Activated B cell treated with CpG ODN at 0.5 μM for 24 hours (primary cell): ENCODE measurements at places on chromosomes 16 and 17.

DNA sequence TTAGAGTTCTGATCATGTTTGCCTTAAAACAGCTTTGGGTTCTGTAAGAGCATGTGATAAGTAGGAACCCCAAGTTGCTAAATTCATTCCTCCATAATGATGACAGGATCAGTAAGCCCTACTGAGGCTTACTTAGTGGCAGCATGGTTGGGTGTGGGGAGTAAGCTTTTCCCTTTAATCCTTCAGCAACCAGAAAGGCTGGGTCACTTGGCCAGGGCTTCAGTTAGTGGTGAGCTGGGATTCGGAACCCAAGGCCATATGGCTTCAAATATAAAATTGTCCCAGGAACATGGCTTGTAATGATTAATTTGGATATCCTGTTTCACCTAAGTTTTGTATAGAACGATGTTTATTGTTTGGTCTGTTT lies 850 bp downstream of the GINS3 start:
- DNase-seq = no peak

- DNase-seq = no peak
Measured at GRCh38 chr17:34850023-34850422, 111.2 kb downstream of the CCT6B start.

DNA sequence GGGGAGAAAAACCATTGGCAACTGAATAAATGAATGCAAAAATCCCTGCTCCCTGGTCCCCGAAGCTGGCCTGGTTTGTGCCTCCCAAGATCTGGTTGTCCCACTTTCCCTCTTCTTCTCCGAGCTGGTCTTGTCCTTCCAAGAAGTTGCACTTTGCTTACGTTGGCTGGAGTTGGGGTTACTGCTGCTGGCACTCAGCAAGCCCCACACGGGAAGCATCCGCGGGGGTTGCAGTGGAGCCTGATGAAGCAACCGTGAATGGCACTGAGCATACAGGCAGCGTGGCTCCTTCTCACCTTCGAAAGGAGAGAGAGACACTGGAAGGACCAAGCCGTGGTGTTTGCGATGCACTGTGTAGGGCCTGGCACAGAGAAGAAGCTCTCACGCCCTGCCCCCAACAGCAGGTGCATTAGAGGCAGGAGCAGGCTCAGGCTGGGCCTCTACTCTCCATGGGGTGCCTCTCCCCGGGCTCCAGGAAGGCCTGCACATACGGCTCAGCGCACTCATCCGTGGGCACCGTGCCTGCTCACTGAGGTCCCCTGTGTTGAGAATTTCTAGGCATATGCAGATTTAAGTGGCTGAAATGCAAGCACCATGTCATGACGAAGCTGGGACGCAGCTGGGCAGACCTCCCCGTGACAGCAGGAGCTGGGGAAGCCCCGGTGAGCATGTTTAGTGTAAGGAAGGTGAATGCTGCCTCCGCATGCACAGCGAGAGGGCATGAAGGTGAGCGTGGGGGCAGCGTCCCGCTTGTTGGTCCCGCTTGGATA lies 12.1 kb downstream of the CA5A start:
- peak; percentile 61 for DNase-seq

GRCh38 chr17:45848868-45849535 lies 4.3 kb downstream of the SPPL2C start:
- DNase-seq = no peak

DNA sequence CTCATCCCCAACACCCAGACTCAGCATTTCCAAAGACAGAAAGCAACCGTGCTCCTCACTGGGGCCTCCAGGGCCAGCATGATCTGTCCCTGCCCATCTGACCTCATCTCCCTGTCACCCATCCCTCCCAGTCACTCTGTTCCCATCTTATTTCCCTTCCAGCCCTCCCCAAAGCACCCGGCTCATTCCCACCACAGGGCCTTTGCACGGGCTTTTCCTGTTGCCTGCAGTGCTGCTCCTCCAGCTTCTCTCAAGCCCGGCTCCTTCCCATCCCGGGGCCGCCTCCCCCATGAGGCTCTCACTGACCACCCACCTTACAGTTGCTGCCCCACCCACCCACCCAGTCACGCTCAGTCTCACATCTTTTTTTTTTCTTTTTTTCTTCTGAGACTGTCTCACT lies 54.8 kb downstream of the RMI2 start:
- no peak for DNase-seq

- no peak for DNase-seq
Measured at GRCh38 chr16:62985722-62986121, 949.5 kb upstream of the CDH8 start.

DNA sequence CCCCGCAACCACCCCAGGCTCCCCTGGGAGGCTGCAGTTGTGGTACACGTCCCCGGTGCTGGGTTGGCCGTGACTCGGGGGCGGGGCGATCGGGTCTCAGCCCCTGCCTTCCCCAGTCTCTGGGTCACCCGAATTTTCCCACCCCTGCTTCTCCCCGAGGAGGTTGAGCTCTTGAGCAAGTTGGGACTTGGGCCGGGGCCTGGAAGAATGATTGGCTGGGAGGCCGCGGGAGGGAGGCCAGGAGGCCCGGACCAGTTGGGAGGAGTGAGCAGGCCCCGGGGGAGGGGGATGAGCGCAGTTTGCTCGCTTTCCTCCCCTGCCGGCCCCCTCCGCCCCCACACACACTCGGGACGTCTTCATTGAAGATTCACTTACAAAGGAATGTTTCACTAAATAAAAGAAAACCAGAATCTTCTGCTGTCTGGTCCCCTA lies 4.5 kb upstream of the HEXIM1 start:
- peak; percentile 61 for DNase-seq
